ENCODE measurements at places on chromosomes 5 and 9.

DNA sequence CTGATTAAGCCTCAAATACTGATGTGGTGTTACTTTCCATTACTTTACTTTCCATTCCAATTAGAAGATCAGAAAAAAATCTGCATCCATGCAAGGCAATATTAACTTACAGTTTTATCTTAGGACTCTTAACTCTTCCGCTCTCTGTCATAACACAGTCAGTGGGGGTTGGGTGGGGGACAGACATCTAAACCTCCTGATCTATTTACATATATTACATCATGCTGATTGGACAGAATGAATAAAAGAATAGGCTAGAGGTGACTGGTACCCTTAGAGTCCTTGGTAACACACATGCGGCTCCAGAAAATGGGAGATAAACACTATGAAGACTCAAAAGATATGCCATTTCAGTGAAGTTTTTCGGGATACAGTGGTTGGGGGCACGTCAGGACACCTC lies 27.6 kb downstream of the RAPGEF6 start:
- DNase-seq, result no peak

- no peak for DNase-seq
Measured at GRCh38 chr5:172453206-172453985, 929 bp downstream of the SH3PXD2B start.

- DNase-seq, result no peak
Measured at GRCh38 chr5:142549834-142550233, 136.1 kb downstream of the FGF1 start.

GRCh38 chr9:74642376-74642775 lies 145.2 kb downstream of the RORB start:
- DNase-seq, result no peak

DNA sequence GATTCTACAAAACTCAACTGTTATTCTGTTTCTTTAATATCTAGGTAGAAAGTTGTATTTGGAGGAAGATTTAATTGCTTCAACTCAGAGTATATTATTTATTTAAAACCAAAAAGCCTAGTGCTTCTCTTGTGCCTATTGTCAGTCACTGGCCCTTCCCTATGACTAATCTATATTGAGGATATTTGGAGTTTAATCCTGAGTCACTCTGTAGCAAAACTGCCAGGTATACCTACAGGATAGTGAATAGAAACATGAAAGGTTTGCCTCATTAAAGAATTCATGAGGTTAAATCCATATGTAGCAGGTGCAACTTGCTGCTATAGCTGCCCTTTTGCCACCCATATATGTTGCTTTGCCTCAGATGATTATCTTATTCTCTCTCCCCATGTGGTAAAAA lies 15.1 kb downstream of the PLK2 start:
- no peak for DNase-seq

GRCh38 chr9:98635374-98635773 lies 73.4 kb downstream of the GABBR2 start:
- DNase-seq, result no peak

GRCh38 chr9:134917431-134918373 lies at the start of gene FCN1:
FCN1 (minus strand) TSS chr9:134917912; CDS start chr9:134917871, 41 bp downstream.
- no peak for DNase-seq

GRCh38 chr5:65805089-65805488 lies 83.1 kb downstream of the NLN start:
- DNase-seq, result no peak

DNA sequence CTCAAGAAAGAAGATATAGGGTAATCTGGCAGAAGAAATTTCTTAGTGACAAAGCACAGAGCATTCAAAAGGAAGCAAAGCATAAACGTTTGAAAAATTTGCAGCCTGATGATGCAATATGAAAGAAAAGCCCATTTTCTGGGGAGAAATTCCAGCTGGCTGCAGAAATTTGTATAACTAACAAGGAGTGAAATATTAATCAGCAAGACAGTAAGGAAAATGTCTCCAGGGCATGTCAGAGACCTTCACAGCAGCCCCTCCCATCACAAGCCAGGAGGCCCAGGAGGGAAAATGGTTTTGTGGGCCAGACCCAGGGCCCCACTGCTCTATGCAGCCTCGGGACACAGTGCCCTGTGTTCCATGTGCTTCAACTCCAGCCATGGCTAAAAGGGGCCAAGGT lies 359.4 kb downstream of the HINT1 start:
- no peak for DNase-seq

- no peak for DNase-seq
Measured at GRCh38 chr5:74173241-74173640, 467.3 kb downstream of the ENC1 start.

All from activated CD8-positive, alpha-beta T cell treated with anti-CD3 and anti-CD28 coated beads for 36 hours (primary cell).